Caki2 (cell line): ENCODE measurements at places on chromosomes 13 and 19.
A peak's percentile ranks its signal among the peaks of the same experiment; 100 is the strongest.

DNA sequence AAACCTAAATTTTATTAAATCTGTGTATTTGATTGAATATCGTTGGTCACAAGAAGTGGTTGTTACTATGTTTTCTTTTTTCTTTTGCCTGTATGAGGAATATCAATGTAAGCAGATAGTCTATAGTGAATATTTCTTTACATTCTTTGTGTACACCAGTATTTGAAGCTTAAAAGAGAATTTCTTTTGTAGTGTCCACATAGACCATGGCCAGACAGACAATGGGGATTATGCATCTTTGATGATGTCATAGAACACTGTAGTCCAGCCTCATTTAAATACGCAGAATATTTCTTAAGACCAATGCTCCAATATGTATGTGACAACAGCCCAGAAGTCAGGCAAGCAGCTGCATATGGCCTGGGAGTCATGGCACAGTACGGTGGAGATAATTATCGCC, 64.8 kb downstream of the IPO5 start:
- no peak for DNase-seq

GRCh38 chr19:58385891-58386575, 1.0 kb upstream of the RPS5 start:
- no peak for DNase-seq

DNA sequence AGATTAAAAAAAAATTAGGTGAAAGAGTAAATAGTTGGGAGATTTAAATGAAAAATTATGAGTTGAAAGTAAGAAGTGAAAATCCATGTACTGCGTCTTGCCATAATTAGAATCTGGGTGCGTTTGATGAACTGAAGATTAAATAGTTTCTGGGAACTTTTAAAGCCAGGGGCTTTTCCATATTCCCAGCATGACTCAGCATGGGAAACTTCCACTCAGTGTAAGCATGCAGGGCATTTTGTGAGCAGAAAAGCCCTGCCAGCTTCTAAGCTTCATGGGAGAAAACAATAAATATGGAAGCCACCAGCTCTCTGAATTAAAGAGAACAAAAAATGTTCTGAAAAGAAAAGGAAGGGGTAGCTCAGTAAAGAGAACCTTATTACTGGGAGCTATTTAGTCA, 62.0 kb upstream of the EDNRB start:
- DNase-seq, result peak; percentile 19

DNA sequence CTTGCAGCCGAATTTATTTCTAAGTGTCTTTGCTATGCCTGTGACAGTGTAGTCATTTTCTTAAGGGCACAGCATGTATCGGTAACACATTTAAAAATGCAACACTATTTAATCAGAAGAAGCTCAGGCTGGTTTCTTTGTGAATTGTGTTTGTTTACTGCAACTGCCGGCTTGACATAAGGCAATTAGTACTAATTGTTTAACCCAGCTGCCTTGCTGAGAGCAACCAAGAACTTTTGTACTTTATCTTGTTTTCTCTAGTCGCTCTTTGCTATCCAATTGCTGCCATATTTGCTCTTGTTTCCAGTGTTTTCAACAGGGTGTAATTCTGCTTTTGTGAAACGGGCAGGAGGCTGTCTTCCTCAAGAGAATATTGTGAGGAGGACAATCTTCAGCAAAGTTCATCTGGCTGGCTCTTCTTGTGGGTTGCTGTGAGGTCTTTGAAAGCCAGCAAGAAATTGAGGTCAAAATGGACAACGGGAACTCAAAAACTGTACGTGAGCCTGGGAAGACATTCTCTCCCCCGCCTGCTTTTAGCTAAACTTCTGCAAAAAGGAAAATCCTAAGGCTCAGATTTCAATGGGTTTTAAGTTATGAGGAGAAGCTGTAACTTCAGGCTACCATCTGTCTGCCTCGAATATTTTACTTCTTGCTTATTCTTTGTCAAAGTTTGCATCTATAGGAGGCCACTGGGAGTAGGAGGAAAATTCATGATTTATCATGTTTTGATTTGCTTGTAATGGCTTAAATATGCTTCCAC, 75.8 kb upstream of the TSHZ3 start:
- no peak for DNase-seq

- DNase-seq, result no peak
Measured at GRCh38 chr13:62473190-62473943, 1057.7 kb upstream of the PCDH20 start.

DNA sequence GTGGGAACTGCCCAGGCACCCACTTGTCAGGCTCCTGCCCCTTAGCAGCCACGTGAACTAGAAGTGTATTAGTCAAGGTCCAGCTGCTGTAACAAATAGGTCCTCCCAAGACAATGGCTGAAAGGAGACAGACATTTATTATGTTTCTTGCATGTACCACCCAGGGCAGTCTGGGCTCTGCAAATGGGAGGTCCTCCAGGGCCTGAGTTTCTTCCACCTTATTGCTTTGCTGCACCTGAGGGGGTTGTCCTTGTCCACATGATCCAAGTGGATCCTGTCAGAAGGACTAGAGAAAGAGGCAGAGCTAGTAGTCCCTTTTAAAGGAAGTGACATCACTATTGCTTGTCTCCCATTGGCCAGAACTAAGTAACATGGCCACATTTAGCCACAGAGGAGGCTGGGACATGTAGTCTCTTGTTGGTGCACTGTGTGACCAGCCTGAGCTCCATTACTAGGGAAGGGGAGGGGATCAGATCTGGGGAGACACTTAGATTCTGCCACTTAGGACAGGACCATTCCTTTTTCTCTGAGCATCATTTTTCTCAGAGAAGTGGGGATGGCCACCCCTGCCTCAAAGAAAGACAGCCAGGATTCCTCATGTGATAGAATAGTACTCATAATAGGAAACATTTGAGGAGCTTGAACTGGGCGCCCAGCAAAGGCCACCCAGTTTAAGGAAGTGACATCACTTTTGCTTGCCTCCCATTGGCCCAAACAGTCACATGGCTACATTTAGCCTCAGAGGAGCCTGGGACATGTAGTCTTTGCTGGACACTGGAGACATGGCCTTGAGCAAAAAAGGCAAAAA, 15.1 kb downstream of the CC2D1A start:
- DNase-seq, result peak; percentile 71

- peak; percentile 1 for DNase-seq
Measured at GRCh38 chr13:32791545-32792172, 205.4 kb downstream of the PDS5B start.

- no peak for DNase-seq
Measured at GRCh38 chr13:110387451-110388107, 80.5 kb downstream of the COL4A2 start.

- DNase-seq, result no peak
Measured at GRCh38 chr13:36363366-36363863, 17.2 kb upstream of the SPART start.

DNA sequence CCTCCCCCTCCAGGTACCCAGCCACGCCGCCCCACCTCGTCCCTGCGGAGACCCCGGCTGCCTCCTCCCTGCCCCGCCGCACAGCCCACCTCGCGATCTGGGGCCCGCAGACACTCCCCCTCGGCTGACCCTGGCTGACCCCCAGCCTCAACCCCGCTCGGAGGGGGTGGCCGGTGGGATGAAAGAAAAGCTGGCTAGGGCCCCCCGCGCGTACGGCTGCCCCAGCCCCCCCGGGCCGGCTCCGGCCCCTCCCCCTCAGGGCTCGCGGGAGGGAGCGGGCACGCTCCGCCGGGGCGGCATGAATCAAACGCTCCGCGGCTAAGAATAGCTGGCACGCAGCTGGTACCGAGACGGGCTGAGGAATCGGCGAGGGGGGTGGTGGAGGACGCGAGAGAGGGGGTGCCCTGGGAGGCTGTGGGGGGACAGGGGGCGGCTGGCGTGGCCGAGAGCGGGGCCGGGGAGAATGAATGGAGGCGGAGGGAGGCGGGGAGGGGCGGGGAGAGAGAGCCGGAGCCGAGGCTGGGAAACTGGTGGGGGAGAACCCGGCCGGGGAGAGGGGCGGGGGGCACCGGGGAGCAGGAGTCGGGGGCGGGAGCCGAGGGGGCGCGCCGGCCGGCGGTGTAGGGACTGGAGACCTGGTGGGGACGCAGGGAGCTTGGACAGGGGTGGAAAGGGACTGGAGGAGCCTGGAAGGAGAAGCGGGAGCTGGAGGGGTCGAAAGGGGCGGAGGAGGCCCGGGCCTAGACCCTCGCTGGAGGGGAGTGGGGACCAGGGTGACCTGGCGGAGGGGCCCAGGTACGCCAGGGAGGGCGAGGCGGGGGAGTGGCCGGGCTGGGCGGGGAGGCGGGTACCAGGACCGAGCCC, 1.1 kb downstream of the SHANK1 start:
- no peak for DNase-seq

DNA sequence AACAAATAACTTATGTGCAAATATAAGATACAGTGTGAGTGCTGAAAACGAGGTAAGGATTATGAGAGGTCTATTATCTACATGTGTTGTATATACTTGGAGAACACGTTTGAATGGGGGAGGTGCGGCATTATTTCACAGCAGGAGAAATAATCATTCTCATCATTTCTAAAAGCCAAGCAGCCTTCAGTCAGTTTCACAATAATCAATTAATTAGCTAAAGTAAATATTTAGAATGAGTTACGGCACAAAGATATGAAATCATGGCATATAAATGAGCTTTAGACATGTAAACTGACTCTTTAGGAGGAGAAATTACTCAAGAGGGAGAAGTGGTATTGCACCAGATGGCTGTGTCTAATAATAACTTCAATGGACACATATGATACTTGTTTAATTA, 366.6 kb downstream of the DNAJC15 start:
- DNase-seq, result no peak

DNA sequence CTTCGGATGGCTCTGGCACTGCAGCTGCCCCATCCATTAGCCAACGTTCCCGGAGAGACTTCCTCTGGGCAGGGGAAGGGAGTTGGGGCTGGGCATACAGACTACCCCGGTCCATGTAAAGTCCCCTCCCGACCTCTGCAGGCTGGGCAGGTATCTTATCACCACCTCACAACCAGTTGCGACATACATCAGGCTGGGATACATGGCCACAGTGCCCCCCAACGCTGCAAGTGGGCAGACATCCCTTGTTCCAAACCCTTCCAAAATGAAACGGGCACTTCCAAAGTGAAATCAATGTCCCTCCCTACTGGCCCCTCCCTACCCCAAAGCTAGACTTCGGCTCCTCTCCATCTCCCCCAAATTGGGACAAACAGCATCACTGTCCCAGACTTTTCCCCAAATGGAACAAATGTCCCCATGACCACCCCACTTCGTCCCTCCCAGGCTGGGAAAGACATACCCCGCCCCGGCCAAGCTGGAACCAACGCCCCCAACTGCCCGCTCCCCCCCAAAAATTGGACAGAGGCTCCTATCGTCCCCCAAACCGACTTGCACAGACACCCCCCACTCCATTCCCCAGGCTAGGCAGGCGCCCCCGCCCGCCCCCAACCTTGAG, 5.0 kb downstream of the PALM3 start:
- no peak for DNase-seq

GRCh38 chr13:44755872-44756271, 179.7 kb upstream of the TSC22D1 start:
- peak; percentile 6 for DNase-seq

DNA sequence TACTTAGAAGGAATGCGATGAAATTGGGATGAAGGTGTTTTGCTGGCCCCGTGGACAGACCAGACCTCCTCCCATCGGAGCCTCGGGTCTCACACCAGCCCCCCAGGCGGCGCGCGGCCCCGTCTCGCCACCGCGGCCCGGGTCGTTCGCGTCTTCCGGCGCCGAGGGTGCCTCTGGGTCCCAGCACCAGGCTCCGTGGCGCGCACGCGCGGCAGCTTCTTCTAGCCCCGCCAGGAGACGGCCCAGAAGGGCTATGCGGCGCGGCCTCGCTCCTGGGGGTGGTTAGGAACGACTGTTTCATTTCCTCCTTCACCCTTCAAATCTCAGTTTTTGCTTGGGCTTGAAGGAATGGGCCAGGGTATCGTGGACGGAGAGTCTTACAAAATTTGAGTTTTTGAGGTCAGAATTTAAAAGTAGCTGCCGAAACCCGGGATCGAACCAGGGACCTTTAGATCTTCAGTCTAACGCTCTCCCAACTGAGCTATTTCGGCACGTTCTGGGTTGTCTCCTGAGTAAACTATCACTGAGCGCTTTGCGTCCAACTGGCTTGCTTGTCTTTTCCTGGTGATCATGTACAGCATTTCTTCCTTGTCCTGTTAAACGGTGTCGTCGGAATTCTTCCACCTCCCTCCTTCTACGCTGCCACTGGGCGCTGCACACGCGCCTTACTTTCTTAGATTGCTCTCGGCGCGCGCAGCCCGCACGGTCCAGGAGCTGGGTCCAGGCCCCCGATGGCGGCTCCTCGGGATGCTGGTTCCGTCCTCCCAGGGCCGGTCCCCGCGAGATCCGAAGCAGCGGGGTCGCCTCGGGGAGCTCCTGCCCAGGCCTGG, 46.5 kb downstream of the TGDS start:
- DNase-seq, result peak; percentile 94

GRCh38 chr13:77535448-77535847, at the start of gene SCEL:
TSS of gene SCEL (plus strand) at chr13:77535706. CDS start at chr13:77555876, 20,170 bp downstream.
- no peak for DNase-seq

DNA sequence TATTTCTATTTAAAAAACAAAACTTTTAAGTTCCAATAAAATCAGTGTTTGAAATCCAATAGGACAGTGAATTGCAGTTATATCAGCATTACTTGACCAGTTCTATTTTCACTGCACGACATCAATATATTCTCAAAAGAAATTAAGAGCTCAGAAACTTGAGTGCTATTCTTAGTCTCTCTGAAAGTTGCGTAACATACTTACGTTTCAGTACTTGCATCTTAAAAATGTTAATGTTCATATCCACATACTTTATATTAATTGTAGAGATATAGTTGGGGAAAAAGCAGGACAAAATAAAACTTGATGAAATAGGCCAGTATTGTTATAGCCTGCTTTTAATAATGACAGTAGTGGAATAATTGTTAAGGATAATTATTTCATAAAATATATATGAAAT, 720.5 kb upstream of the PCDH9 start:
- no peak for DNase-seq

- peak; percentile 62 for DNase-seq
Measured at GRCh38 chr13:23921451-23921888, 24.2 kb upstream of the C1QTNF9B start.

- DNase-seq, result no peak
Measured at GRCh38 chr19:7238051-7238450, 56.2 kb downstream of the INSR start.

DNA sequence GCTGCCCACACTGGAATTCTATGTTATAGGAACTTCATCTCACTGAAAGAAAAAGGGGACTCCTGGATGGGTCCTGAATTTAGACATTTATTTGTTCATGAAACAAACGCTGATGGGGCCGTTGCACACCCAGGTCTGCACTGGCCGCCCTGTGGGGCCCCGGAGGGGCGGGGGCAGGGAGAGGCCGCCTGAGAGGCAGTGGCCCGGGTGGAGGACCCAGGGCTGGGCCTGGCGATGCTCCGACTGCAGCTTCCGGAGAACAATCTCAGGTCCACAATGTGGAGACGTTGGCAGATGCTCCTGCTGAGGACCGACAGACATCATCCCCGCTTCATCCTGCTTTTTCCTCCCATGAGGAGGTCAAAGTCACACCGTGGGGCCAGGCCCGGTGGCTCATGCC, 16.3 kb upstream of the PTBP1 start:
- no peak for DNase-seq
